ENCODE measurements at places on chromosomes 16 and 17.

DNA sequence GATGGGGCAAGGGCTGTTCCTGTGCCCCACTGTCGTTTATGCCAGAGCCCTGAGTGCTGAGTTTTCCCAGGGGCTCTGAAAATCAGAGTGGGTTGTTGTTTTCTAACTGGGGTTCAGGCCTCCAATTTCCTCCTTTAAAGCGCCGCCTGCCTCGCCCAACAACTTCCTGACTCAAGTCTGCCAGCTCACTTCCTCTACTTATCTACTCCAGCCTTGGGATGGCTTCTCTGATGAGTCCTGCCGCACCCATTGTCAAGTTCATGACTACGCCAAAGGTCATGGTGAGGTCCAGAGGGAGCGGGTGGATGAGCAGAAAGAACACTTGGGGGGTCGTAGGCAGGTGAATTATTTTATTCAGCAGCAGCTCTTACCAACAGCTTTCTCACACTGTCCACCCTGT, 104.7 kb downstream of the UTP18 start:
- DNase-seq = peak; percentile 6

DNA sequence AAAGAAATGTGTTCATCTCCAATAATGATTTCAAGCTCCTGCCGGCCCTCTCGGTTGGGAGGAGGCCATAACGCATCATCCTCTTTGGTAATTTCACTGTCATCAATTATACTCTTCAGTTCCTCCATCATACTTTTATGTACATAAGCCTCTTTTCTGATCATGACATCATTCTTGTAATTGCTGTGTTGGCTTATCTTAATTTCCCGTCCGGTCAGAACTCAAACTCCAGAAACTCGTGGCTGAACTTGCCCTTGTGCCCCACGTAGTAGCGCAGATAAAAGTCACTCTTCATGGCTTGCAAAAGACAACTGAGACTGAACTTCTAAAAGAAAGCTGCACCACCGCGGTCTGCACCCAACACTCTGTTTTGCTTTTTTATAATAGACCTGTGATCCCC, 13.6 kb downstream of the TMEM220 start:
- DNase-seq = no peak

- DNase-seq = no peak
These were observed 138.8 kb downstream of the XYLT1 start for GRCh38 chr16:17331991-17332390.

GRCh38 chr17:45768000-45768399, 16.1 kb upstream of the CRHR1 start:
- DNase-seq = no peak

- DNase-seq = no peak
These were observed 128.4 kb upstream of the TNRC6C start for GRCh38 chr17:77829843-77830799.

Measured in CD4-positive, alpha-beta T cell treated with Interleukin-21 for 1 hour (primary cell).